ENCODE measurements at places on chromosomes 1 and 21.

GRCh38 chr1:56502700-56503245, 76.6 kb downstream of the PLPP3 start:
- no peak for DNase-seq

DNA sequence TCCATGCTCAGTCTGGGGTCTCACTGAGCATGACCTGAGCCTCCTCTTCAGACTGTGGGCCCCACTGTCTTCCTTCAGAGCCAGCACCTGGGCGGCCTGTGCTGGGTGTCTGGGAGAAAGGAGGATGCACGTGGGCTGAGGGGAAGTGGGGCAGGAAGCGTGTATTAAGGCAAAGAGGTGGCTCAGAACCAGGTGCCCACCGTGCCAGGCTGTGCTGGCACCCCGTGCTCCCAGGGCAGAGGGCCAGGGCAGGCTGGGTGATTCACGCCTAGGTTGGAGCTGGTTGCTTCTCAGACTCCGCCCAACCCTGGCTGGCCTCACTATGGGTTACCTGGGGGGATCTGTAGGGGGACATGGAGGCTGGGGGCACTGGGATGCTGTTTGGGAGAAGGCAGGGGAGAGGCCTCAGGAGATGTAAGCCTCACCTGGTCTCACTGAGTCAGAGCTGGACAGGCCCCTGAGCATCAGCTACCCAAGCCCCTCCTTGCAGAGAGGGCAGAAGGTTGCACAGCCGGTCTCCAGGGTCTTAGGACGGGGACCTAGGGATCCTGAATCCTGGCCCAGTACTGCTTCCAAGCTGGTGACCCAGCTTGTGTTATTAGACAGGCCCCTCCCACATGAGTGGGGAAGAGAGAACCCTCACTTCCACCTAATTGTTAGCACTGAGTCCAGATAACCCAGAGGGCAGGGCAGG, 18.6 kb upstream of the PADI1 start:
- DNase-seq: no peak

DNA sequence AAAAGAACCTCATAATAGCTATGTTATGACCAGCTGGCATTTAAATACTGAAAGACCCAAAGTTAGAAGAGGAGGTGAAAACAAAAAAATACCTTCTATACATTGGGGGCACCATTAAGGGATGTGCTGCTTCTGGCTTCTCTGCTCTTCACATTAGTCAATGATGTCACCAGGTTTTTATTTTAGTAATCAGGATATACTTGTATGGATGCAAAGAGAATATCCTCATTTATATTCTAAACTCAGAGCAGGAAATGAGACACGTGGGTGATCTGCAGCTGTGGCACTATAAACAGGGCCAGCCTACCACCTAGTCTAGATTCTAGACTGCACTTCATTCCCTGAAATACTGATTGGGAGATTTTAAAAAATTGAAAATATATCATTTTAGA, 51.2 kb downstream of the WLS start:
- DNase-seq: no peak

GRCh38 chr1:163196449-163196787, 6.3 kb downstream of the RGS5 start:
- DNase-seq: no peak

DNA sequence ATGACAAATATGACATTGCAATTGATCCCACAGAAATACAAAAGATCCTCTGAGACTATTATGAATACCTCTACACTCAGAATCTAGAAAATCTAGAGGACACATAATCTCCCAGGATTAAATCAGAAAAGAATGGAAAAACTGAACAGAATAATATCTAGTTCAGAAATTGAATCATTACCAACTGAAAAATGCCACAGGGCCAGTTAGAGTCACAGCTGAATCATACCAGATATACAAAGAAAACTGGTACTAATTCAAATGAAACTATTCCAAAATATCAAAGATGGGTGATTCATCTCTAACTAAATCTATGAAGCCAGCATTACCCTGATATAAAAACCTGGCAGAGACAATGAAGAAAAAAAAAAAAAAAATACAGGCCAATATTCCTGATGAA, 149.3 kb downstream of the BRINP3 start:
- no peak for DNase-seq

- no peak for DNase-seq
These were observed 87.4 kb upstream of the KIF1B start for GRCh38 chr1:10122926-10123325.

GRCh38 chr1:157993918-157994605, 617 bp downstream of the KIRREL1 start:
- DNase-seq: no peak

- DNase-seq: no peak
These were observed 135.5 kb upstream of the KIAA1614 start for GRCh38 chr1:180777072-180777689.

DNA sequence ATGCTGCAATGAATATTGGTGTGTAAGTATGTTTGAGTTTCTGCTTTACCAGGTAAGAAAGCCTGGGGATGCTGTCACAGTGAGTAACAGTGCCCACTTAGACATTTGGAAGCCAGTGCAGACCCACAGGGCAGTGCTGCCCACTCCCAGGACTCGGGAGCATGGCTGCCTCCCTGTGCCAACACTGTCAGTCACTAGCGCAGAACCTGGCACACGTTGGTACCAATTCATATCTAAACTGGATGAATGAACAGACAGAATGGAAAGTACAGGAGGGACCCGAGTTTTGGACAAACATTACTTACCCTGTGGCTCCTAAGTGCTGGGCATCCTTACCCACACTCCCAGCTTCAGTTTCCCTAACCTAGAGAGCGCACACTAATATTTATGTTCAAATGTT, 1.6 kb upstream of the EVA1C start:
- no peak for DNase-seq

- DNase-seq: no peak
These were observed 415.0 kb upstream of the ESRRG start for GRCh38 chr1:217138173-217138765.

DNA sequence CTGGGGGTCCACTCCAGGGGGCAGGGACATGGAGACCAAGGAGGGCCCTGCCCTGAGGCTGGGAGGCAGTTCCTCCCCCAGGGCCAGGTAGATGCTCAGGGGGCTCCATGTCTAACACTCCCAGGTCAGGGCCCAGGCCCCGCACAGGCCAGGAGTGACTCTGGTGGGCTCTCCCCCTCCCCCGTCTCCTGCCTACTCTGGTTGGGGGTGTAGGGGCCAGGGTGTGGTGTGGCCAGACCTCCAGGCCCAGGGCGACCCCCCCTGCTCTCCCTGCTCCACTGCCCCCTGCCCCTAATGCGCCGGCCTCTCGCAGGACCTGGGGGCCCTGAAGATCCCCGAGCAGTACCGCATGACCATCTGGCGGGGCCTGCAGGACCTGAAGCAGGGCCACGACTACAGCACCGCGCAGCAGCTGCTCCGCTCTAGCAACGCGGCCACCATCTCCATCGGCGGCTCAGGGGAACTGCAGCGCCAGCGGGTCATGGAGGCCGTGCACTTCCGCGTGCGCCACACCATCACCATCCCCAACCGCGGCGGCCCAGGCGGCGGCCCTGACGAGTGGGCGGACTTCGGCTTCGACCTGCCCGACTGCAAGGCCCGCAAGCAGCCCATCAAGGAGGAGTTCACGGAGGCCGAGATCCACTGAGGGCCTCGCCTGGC, 19.7 kb upstream of the CCDC27 start:
- no peak for DNase-seq

DNA sequence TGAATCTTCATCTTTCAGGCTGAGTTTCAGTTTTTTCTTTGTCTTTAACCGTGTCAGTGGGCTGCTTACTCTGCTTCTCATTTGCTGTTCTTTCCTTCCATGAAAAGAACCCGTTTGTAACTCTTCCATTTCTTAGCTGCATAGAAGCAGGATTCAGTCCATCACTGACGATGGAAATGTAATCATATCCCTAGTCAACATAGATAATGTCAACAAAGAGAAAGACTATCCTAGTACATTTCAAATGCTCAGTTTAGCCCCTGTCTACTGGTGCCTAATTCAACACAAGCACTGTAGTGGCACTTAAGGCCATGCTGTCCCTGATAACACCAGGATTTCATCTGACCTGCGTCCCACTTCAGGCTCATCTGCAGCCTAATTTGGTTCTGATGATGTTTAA, 376 bp downstream of the GBP1 start:
- DNase-seq: no peak

GRCh38 chr1:160206421-160207117, 1.4 kb downstream of the PEA15 start:
- no peak for DNase-seq

GRCh38 chr1:59316497-59317128, 19.7 kb downstream of the FGGY start:
- DNase-seq: no peak

GRCh38 chr1:232218955-232219865, 410.7 kb downstream of the SIPA1L2 start:
- DNase-seq: no peak

DNA sequence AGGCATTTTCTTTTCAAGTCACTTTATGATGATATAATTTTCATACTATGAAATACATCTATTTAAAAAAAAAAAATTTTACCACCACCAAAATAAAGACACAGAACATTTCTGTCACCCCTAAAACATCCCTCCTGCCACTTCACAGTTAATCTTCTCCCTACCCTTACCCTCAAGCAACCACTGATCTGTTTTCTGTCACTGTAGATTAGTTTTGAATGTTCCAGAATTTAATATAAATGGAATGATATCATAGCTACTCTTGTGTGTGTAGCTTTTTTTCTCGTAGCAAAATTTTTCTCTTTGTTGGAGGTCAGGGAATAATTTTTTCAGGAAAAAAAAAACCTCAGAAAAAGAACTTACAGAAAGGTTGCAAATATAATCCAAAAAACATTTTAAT, 152.7 kb downstream of the RHOU start:
- DNase-seq: no peak

DNA sequence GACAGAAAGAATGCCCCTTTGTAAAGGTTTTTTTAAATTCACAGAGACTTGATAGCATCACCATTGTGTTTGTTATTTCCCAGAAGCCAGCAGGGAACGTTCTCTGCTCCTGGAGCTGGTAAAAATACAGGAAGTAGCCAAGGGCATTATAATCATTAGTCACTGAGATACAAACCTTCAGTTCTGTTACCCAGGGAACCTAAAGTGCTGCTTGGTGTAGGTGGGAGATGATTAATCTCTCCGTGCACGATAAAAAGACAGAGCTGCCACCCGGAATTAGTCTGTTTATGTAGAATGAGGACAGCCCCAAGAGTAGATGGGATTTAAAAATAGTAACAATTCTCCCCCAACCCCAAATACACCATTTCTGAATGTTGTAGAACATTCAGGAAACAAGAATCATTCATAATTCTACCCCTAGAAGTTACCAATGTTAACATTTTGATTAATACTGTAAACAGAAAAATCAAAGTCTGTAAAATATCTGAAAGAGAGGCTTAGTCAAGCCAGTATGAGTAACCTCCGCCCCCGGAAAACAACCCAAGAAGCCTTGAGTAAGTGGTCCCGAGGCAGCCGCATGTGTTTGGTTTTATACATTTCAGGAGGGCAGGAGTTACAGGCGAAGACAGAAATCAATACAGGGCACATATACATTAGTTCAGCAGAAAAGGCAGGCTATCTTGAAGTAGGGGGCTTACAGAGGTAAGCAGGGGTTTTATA, 45.3 kb upstream of the CTBS start:
- DNase-seq: peak; percentile 24

DNA sequence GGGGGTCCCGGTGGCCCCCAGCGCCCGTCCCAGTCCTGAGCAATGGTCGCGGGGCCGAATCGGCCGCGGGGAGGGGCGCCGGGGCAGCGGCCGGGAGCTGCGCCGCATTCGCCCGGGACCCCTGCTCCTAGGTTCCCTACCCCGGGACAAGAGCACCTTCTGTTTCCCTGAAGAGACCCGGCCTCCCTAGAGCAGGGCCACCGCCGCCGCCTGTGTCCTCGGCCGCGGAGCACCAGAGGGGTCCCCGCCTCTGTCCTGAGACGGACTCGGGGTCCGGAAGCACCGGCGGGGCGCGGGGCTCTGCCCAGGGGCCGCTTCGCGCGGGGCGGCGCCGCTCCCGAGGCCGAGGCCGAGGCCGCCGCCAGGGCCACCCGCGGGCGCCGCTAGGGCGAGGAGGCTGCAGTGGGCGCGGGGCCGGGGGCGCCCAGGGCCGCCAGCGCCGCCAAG, 157.9 kb downstream of the CASZ1 start:
- no peak for DNase-seq

DNA sequence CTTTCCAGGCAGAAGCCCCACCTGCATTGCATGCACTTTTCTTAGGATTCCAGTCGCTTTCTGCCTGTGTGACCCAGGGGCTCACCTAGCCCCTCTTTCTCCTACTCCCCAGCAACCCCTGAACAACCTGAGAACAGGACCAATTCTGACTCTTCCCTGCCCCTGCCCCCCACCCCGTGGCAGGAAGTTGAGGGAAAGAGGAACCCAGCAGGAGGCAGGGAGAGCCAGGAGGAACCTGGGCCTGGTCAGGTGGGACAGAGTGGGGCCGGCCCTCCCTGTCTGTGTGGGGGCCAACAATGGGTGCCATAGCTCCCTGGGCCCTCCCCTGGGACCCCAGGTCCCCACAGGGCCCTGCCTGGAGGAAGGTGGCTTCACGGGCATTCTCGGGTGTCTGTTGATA, 6.1 kb downstream of the BMP8A start:
- no peak for DNase-seq
